ENCODE measurements at places on chromosomes 4 and X.

DNA sequence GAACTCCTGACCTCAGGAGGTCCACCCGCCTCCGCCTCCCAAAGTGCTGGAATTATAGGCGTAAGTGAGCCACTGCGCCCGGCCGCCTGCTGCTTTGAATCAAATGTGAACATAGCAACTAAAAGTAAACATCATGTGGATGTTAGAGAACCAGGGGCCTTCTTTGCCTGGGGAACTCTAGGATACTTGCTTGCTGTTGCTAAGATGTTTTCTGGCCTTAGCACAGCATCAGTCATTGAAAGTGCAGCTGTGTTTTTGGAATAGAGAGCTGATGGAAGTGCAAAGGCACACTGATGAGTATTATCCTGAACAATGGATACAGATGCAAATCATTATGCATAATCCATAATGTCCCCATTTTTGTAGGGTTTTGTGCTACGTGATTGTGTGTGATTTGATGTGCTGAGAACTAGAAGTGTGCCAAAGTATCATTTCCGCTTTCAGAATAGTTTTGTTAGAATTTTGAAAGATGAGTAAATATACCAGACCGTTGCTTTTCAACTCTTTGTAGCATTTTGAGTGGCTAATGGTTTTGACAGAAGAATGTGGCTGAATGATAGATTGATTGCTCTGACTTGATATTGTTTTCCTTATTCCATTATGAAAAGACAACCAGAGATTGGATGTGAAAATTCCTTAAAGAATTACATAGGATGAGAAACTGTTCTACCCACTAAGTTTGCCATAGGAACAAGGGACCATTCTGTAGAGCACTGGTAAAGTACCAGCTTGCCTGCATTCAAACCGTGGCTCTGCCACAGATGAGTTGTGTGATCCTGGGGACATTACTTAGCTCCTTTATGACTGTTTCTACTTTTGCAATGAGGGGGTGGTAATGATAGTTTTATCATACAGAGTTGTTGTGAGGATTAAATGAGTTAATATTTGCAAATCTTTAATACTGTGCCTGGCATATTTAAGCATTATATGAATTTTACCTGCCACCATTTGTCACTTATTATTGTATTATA lies 74.7 kb downstream of the REPS2 start:
- no peak for DNase-seq

DNA sequence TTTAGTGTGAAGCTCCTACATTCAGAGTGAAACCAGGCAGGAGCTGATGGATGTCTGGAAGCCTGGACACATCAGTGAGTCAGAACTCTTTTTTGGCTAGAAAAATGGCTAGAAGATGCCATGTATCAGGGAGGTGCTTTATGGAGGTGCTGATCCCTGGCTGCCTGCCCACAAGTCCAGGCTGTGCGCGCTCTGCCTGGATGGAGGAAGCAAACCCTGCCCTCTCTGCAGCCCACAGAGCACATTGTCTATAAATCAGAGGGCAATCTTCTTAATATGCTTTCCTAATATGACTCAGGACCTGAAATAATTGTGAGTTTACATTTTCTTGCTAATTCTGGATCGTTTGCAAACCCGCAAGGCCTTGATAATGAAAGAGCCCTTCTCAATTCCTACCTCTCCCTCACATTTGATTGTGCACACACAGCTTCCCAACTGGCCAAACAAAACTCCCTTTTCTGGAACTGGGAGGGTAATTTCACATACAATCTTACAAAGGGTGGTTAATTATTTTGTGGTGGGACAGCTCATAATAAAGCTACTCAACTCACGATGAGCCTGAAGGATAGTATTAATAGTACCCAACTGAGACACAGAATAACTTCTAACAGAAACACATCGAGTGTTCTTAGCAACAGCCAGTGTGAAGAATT lies 11.7 kb downstream of the MFAP3L start:
- no peak for DNase-seq

GRCh38 chr4:28277931-28278330 lies 1417.3 kb downstream of the STIM2 start:
- DNase-seq, result no peak

GRCh38 chrX:151852294-151852693 lies 60.4 kb upstream of the MAGEA4 start:
- DNase-seq, result no peak

DNA sequence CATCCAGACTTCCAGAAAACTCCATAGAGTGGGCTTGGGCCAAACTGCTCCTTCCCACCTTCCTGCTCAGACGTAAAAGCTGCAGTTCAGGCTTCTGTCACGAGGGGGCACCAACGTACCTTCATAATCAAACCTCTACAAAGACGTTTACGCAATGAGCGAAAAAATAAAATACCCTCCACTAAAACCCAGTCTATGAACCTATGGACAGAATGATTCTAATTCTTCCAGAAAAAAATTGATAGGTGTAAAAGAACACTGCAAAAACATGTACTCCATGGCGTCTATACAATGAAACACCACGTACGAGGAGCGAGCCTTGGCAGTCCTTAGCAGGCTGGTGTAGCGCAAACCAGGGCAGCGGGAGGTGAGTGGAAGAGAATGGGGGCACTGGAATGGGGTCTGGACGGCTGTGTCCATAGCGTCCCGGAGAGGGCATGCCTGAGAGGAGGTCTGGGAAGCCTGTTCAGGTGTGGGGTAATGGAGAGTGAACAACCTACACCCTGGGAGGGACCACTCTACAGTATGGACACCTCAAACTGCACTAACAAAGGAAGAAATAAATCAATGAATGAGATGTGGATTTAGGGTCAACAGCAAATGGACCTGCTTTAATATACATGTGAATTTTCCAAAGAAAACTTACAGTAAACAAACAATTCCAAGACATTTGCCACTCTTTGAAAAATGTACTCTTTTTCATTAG lies 14.4 kb upstream of the RAB40A start:
- peak; percentile 30 for DNase-seq

- DNase-seq, result no peak
Observed at GRCh38 chr4:10688022-10688421, 3.5 kb upstream of the CLNK start.

All from stimulated activated CD4-positive, alpha-beta T cell treated with anti-CD3 and anti-CD28 coated beads, Interleukin-15, amount 100 ng/mL, for 48 hours (primary cell).